ENCODE measurements at places on chromosomes 4 and X.

GRCh38 chrX:1093121-1093520 is 119.3 kb downstream of the CRLF2 start:
- no peak for DNase-seq

- no peak for DNase-seq
Observed at GRCh38 chr4:158346576-158346975, 136.3 kb downstream of the TMEM144 start.

- DNase-seq: no peak
Observed at GRCh38 chr4:115515366-115515765, 401.9 kb upstream of the NDST4 start.

- DNase-seq: no peak
Observed at GRCh38 chr4:128871948-128872347, 62.4 kb downstream of the JADE1 start.

- no peak for DNase-seq
Observed at GRCh38 chr4:184958127-184958922, 60.0 kb upstream of the HELT start.

DNA sequence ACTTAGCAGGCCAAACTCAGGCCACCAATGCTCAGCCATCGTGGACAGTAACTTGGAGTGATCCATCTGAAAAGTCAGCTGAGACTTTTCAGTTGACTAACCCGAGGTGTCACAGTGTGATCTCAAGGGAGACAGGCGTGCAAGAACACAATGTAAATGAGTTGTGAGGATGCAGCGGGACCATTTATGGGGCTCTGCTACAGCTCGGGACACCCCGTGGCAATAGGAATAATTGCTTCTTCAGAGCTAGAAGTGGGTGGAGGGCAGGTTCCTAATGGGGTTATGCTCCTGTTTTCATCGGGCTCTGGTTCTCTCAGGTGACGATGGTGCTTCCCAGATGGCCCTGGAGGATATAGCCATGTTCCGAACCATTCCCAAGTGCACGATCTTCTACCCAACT is 27.3 kb downstream of the TKTL1 start:
- DNase-seq: no peak

- DNase-seq: no peak
Observed at GRCh38 chrX:109873574-109873973, 129.3 kb upstream of the TMEM164 start.

GRCh38 chrX:72554448-72555140 is 18.0 kb downstream of the HDAC8 start:
- peak; percentile 17 for DNase-seq

- DNase-seq: peak; percentile 18
Observed at GRCh38 chr4:146243141-146243882, 29.0 kb downstream of the REELD1 start.

GRCh38 chr4:144494280-144494679 is 151.7 kb upstream of the HHIP start:
- no peak for DNase-seq

DNA sequence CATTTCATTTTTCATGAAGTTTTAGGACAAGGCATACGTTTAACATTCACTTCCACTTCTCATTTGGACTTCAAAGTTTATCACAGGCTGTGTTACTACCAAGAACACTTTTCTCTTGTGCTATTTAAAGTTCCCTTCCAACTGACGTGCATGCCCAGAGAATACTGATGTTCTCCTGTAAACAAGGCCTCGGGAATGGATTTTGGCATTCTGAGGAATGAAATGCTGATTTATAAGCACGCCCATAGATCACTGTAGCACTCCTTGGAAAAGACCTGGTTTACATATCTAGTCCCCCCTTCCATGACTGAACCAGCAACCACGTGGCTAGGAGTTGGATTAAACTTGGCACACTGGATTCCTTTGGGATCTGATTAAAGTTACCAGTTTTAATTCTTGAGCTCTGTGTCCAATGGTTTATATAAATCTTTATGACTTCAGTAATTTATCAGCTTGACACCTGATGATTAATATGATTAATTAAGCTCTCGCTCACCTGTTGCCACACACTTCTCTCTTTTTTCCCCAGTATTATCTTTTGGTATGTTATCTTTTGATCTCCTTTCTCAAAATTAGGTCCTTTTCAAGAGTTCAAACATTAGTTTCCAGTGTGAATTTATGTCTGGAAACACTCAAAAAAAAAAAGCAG is 122.4 kb upstream of the HAND2 start:
- DNase-seq: no peak

DNA sequence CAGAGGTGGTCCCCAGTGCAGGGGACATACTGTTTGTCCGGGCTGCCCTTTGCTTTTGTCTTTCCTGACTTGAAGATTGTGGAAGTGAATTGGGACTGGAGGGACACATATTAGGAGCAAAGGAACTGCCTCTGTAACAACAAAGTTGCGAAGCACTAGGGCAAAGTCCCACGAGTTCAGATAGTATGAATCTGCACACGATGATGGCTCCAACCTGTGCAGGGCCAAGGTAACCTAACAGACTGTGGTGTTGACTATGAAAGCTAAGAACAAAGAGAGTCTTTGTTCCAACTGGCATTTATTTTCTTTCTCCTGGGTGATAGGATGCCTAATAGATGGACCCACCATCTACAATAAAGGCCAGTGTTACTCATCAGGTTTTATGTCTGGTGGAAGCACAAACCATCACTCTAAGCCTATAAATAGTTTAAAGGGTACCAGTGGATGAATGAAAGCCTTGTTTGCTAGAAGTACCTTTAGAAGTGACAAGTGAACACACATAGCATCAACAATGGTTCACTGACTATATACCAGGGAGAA is 71.8 kb downstream of the TMA16 start:
- DNase-seq: no peak

GRCh38 chr4:60314416-60314815 is 885.7 kb upstream of the ADGRL3 start:
- DNase-seq: no peak

GRCh38 chr4:77631276-77631675 is 25.7 kb downstream of the CXCL13 start:
- no peak for DNase-seq

- DNase-seq: no peak
Observed at GRCh38 chrX:37640142-37640541, 45.4 kb upstream of the XK start.

DNA sequence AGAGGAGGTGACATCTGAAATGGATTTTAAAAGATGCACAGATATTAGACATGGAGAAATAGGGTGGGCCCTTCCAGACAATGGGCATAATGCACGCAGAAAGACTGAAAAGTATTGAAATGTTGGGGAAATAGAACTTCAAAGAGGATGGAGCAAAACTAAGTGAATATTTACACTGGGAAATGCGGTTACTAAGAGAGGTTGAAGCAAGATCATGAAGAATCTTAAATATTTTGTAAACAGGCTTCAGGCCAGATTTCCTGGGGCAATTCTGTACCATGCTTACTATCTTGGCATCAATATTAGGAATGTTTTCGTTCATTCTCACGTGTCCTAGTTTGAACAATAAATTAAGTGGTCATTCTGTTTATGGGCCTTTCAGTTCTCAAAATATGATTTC is 216.3 kb downstream of the ADAMTS3 start:
- DNase-seq: no peak

GRCh38 chrX:121258545-121258944 is 211.1 kb downstream of the GLUD2 start:
- DNase-seq: no peak

DNA sequence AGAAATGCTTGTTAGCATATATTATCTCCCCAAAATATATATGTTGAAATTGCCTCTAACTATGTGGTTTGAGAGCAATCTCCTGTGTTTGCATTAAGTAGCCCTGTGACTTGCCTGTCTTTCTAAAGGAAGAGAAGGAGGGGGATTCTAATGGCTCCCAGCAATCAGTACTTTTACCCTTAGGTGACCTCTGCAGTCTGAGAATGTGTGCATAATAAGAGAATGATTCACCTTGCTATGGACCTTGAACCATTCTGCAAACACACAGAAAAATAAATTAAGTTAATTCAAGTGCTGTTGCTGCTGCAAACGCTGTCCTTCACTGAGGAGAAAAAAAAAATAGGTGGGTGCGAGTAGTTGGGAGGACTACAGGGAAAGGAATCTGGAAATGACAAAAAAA is 322.2 kb downstream of the IQCM start:
- DNase-seq: no peak

DNA sequence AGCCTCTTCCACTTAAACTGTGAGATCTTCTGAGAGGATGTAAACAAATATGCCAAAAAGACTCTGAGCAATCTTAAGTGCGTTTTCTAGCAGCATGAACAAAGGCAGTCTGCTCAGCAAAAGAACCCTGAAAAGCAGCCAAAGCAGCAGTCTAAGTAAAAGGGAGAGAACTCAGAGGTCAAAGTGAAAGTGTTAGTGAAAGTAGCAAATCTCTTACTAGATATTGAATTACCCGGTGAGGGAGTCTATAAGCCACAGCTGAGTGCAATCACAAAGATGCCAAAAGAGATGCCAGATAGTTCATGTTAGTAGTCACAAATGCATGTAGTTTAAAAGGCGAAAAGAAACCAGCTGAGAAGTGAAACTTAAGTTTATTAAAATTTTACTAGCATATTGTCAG is 7.9 kb upstream of the GNRHR start:
- DNase-seq: no peak

GRCh38 chr4:2592572-2592971 is 56.1 kb downstream of the FAM193A start:
- no peak for DNase-seq

- no peak for DNase-seq
Observed at GRCh38 chr4:148574911-148575310, 132.7 kb upstream of the NR3C2 start.

DNA sequence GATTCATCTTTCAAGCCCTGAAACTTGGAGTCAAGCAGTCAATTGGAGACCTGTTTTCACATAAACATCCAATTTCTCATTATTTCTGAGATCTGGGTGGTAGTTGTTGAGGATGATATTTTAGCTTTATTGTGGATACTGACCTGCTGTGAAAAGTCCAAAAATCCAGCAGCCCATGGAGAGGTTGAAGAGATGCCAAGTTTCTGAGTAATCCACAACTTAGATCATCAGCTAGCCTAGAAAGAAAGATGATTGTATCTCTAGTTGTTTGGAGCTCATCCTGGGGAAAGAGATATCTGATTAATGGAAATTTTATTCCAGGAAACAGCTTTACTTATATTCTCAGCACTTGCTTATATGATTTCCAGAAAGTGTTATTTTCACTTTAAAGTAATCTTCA is 48.6 kb upstream of the DCX start:
- no peak for DNase-seq

DNA sequence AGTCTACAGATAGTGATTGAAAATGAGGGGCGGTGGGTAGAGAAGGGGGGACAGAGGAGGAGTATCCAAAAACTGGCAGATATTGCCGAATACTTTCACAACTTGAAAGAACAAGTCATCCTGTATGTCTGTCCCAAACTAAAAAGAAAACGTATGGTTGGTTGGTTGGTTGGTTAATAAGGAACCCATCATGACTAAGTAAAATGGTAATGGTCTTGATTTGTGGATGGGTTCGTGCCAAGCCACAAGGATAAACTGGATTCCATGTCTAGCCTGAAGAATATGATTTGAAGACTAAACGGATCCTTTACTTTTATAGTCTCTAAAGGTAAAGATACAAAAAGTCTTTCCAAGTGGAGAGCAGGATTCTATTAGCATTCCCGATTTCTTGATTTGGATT is 208.4 kb downstream of the DCLK2 start:
- no peak for DNase-seq

DNA sequence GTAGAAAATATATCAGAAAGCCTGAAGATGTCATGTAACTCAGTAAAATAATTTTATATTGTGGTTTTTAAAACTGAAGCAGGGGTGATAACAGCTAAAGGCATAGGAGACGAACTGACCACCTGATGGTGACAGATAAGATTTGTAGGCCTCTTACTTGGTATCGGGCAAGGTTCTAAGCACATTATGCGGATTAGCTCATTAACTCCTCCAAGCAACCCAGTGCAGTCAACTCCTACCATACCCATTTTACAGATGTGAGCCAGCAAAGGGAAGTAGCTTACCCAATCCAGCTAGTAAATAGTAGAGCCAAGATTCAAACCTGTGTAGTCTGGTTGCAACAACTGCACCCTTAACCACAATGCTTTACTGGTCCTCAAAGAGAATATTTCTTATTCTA is 62.1 kb downstream of the CC2D2A start:
- DNase-seq: no peak

- DNase-seq: no peak
Observed at GRCh38 chr4:71360844-71361243, 22.0 kb downstream of the SLC4A4 start.

DNA sequence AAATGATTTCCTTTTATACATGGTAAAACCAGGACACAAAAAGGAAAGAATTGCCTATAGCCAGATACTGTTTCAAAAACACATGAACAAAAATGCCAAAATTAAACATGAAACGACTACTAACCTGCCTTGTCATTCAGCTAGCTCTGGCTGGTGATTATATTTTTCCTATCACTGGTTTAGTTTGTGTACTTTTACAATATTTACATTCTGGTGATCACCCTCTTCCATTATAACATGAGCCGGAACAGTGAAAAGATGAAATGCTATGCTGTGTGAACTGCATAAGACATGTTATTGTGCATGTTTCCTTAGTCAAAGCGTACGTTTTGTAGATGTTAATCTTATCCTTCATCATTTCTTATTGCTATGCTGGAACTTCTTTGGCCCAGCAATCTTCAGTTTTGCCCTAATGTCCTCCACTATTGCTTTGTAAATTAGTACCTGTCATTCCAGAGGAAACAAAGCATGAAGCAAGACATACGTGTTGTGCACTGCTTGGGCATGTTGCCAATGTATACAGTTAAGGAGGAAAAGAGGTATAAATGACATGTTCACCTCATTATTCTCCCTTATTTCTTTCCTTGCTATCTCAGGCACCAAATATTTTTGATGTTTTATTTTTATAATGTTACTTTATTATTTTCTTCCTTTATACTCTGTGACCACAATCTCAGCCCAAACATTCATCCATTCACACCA is 386.3 kb downstream of the ARHGAP24 start:
- DNase-seq: no peak

GRCh38 chr4:162707962-162708361 is 458.7 kb downstream of the NAF1 start:
- DNase-seq: no peak

- DNase-seq: no peak
Observed at GRCh38 chr4:73599182-73599581, 21.1 kb downstream of the RASSF6 start.

DNA sequence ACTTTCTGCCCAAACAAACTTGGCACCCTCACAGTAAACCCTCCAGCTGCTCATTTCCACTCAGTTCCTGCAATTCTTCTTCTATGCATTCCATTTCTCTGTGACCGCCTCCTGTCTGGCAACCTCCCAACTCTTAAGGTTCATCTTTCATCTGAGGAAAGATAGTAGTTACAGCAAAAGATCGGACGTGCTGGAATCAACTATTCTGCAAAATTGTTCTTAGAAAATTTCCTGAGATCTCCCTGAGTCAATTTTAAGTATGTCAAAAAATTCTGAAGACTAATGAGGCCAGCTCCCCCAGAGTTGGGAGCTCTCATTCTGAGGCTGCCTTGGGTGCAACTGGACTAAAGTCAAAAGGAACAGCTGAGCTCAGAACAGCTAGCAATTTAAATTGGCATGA is 1026.0 kb downstream of the ADGRL3 start:
- DNase-seq: no peak

- DNase-seq: no peak
Observed at GRCh38 chrX:129739578-129739977, 799 bp downstream of the XPNPEP2 start.

- DNase-seq: no peak
Observed at GRCh38 chr4:67576538-67576937, 18.0 kb downstream of the STAP1 start.
